ENCODE measurements at places on chromosomes 12 and 14.

- no peak for DNase-seq
Measured at GRCh38 chr12:70964867-70965510, 44.5 kb upstream of the PTPRR start.

- peak; percentile 67 for DNase-seq
Measured at GRCh38 chr12:124906606-124907261, 7.7 kb downstream of the UBC start.

- DNase-seq: no peak
Measured at GRCh38 chr14:29757711-29758233, 169.9 kb downstream of the PRKD1 start.

- no peak for DNase-seq
Measured at GRCh38 chr14:74968811-74969210, 13.4 kb upstream of the PGF start.

DNA sequence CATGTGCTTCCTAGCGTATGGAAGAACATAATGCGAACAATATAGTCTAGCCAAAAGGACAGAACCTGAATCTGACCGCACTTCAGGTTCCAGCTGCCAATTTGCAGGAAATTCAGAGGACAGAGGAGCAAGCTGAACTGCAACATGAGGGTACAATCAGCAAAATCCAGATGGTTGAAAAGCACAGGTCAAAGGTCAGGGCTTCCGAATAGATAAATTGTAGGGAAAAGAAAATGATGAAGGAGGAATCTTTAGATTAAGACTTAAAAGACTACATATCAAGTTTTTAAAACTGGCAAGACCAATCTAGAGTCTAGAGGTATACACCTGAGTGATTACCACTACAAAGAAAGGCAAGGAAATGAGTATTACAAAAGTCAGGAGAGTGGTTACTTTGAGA, 42.1 kb upstream of the SELPLG start:
- DNase-seq: no peak
